ENCODE measurements at places on chromosomes 13 and 19.

GRCh38 chr13:45933203-45933908 is 81.8 kb upstream of the SIAH3 start:
- no peak for DNase-seq

- DNase-seq: no peak
Observed at GRCh38 chr19:6412447-6413091, 12.0 kb downstream of the KHSRP start.

DNA sequence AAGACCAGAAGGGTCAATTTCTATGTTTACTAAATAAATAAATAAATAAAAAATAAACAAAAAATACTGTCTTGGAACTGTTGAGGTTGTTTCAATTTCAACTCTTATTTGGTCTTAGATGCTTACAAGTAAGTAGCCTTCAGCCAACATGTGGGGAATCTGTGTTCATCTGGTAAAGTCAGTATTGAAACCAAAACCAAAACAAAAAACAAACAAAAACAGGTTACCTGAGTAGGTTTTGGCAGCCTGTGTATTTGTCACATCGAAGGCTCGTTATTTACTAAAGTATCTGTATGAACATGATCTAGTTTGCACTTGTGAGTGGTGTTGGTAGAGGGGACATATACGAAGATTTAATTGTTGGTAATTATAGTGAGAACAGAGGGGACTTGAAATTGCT is 471.5 kb downstream of the SLITRK5 start:
- DNase-seq: no peak

DNA sequence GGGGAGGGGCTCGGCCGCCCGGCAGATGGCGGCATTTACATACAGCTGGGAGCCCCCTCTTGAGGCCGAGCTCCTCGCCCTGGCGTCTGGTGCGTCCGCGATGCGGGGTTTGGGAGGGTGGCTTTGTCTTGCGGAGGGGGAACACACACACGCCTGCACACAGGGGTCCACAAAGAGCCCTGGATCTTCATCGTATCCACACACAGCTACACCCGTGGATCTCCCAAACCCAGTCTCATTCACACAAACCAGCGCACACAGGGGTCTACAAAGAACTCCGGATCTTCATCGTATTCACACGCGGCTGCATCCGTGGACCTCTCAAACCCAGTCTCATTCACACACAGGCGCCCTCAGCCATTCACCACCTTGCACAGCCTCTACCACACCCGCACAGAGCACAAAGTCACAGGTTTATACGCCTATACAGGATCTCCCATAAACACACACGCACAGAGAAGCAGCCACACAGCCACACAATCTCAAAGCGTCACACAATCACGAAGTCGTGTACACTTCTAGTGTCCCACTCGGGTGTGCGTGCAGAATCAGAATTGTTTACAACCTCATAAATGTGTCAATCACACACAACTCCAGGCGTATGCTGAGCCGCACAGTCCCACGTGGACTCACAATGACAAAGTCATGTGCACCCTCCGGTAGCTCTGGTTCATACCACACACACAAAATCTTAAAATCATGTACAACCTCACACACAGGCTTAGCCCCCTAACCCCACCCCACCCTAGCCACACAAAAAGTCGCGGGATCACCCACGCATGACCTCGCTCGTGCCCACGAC is 550 bp upstream of the DLL3 start:
- no peak for DNase-seq

GRCh38 chr19:47100290-47100689 is 13.3 kb downstream of the ZC3H4 start:
- no peak for DNase-seq

GRCh38 chr13:40662866-40663265 is 3.6 kb downstream of the FOXO1 start:
- DNase-seq: no peak

- DNase-seq: no peak
Observed at GRCh38 chr19:46345157-46345556, 1.7 kb upstream of the PPP5C start.

DNA sequence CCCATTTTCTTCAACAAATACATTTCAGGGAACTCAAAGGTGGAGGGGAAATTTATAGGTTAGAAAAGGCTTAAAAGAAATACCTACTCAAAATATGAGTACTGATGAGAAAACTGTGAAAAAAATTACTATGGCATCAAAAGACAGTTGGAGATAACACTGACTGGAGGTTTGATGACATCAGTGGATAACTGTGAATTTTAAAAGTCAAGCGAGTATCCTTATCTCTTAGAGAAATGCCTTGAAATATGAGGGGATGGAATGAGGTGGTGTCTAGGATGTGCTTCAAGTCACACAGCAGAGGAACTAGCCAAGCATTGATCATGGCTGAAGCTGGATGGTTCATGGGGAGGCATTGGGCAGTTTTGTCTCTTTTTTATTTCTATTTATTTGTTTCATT is 27.2 kb upstream of the SLC15A1 start:
- DNase-seq: no peak

- no peak for DNase-seq
Observed at GRCh38 chr13:111948281-111948680, 118.7 kb upstream of the SOX1 start.

- no peak for DNase-seq
Observed at GRCh38 chr13:25980255-25980654, 71.6 kb downstream of the SHISA2 start.

- no peak for DNase-seq
Observed at GRCh38 chr13:25971047-25971446, 80.8 kb downstream of the SHISA2 start.

- no peak for DNase-seq
Observed at GRCh38 chr13:45269204-45269603, 68.4 kb upstream of the KCTD4 start.

DNA sequence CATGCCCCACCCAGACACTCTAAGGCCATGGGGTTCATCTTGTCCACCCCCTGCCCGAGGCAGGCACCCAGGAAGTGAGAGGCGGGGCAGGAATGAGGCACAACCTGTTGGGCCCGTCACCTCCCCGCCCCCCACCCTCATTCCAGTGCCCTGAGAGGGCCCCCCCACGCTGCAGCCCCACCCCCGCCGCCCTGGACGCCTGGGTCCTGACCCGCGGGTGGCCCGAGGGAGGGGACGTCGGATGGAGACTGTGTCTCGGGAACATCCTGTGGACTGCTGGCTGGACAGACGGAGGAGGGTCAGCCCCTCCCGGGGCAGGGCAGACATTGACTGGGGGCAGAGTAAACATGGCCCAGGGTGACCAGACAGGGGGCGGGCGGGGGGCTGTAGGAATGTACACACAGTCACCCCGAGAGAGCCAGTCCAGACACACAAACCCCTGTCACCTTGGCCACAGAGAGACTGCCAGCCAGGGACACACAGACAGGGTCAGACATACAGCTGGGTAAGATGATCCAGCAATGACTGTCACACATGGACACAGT is 7.4 kb upstream of the JUNB start:
- no peak for DNase-seq

DNA sequence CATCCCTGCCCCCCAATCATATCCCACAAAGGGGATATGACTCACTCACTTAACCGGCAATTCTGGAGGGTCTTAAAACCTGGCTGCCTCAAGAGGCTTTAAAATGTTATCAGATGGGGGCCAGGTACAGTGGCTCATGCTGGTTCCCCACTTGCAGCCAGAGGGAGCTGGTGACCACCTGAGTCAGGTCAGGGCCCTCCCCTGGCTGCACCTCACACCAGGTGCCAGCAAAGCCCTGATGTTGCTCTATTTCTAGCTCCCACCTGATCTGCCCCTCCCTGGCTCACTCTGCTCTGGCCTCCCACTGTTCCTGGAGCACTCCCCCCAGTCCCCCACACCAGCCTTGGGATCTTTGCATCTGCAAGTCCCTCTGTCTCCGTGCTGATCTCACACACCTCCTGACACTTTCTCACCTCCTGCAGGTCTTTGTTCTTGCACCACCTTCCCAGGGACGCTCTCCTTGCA is 14.2 kb downstream of the HPN start:
- DNase-seq: no peak

DNA sequence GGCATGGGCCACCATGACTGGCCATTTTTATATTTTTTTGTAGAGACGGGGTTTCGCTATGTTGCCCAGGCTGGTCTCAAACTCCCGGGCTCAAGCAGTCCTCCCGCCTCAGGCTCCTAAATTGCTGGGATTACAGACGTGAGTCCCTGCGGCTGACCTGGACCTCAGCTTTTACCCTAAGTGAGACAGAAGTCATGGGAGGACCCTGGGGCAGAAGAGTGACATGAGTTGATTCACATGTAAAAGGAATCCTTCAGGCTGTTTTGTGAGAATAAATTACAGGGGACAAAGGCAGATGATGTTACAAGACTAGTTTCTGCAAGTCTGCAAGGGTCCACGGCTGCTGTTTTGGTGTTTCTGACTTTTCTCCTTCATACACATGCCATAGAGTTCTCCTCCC is 2.6 kb upstream of the BCAM start:
- no peak for DNase-seq

DNA sequence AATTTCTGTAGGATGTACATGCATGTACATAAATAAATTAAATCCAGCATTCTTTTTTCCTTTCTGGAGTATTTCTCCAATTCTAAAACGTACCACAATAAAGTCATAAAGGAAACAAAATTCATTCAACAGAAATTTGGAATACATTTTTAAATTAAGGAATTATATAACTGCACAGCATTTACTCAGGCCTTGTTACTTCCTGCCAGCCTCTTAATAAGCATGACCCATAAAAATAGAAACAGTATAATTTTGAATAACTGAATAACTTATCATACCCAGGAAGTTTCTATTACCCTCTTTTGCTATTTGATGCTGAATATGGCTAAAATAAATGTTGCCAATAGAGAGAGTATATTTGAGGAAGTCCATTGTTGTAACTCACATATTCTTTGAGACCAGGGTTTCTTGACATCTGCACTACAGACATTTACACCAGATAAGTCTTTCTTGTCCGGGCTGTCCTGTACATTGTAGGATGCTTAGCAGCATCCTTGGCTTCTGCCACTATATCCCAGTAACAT is 178.2 kb downstream of the KLF12 start:
- no peak for DNase-seq

- DNase-seq: no peak
Observed at GRCh38 chr19:16064209-16064889, 11.9 kb upstream of the TPM4 start.

DNA sequence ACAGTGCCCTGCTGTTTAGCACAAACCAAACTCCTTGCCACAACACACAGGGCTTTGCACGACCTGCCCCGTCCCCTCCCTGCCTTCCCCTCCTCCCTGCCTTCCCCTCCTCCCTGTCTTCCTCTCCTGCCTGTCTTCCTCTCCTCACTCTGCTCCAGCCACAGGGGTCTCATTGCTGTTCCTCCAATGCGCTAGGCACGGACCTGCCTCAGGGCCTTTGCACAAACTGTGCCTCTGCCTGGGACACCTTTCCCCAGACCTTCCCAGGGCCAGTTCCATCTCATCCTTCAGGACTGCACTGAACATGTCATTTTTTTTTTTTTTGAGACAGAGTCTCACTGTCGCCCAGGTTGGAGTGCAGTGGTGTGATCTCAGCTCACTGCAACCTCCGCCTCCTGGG is 1.8 kb upstream of the CREB3L3 start:
- DNase-seq: no peak

- no peak for DNase-seq
Observed at GRCh38 chr19:53988981-53989380, 2.5 kb upstream of the CACNG6 start.

- DNase-seq: no peak
Observed at GRCh38 chr13:26811581-26811980, 51.0 kb upstream of the GPR12 start.

DNA sequence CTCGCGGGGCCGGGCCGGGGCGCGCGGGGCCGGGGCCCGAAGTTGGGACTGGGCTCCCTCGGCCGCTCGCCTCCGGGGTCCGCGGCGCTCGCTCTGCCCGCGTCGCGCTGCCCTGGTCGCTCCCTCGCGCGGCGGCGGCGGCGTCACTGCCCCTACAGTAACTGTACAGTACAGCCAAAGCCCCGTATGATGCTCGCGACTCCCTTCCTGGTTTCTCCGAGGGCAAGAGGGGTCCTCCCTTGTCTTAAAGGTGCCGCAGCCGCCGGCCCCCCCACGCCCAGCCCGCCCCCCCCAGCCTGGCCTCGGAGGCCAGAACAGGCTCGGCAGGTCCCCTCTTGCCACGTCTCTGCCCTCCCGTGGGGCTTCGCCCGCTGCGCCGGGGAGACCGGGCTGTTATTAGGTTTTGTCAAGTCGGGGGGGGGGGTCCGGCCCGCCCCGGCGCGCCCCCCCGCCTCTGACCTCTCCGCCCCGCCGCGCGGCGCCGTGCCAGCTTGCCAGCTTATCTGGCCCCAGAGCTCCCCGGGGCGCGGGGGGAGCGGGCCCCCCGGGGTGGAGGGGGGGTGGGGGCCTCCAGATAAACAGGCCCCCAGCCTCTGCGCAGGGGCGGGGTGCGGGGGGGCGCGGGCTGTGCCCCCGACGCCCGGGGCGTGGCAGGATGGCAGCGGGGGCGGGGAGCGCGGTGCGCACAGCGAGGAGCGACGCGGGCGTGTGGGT is at the start of gene ZBTB7A:
TSS of gene ZBTB7A (minus strand) at position 218 of the 714 bp plus-strand sequence. CDS start 11,667 bp downstream, outside the sequence.
- no peak for DNase-seq

DNA sequence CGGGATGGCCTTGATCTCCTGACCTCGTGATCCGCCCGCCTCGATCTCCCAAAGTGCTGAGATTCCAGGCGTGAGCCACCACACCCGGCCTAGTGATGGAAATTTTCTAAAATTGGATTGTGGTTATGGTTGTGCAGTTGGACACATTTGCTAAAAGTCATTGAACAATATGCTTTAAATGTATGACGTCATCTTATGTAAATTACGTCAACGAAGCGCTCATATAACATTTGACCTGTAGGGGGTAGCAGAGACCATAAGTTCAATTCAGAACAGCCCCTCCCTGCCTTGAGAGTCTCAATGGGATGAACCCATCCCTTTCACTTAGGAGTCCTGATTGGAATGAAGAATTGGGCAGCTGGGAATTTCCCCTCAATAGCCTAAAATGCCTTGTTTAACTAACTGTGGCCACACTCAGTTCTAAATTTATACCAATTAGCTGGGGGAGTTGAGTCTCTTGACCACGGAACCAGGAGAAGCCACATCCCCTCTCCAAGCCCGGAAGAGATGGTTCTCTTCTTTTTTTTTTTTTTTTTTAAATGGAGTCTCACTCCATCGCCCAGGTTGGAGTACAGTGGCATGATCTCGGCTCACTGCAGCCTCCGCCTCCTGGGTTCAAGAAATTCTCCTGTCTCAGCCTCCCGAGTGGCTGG is 15.2 kb upstream of the TLE6 start:
- no peak for DNase-seq

All from vagina (tissue), 2 donors.